ENCODE measurements at places on chromosomes 7 and 10. TPM values are rescaled to one million over a fixed set of nuclear protein-coding genes. Genes with fewer than 3 reads are reported as not detected.

Gene PRSS58
- total RNA-seq: not detected

Gene ZNF775
- 8.2 TPM for total RNA-seq

Gene NKX6-2
- total RNA-seq: not detected

Gene CACNB2
- total RNA-seq: 1.9 TPM

Gene ICA1
- not detected for total RNA-seq

Gene ODAD2
- total RNA-seq: not detected

Gene TAC1
- not detected for total RNA-seq

Gene ACTL6B
- total RNA-seq: not detected

Gene LIPM
- not detected for total RNA-seq

Gene NEUROG3
- total RNA-seq: not detected

Gene TRIM50
- total RNA-seq: not detected

Gene ATP6V0A4
- 0.58 TPM for total RNA-seq

Gene CRYGN
- total RNA-seq: under 0.01 TPM

All from pericardium fibroblast (primary cell).